ENCODE measurements at places on chromosomes 7 and 10.

DNA sequence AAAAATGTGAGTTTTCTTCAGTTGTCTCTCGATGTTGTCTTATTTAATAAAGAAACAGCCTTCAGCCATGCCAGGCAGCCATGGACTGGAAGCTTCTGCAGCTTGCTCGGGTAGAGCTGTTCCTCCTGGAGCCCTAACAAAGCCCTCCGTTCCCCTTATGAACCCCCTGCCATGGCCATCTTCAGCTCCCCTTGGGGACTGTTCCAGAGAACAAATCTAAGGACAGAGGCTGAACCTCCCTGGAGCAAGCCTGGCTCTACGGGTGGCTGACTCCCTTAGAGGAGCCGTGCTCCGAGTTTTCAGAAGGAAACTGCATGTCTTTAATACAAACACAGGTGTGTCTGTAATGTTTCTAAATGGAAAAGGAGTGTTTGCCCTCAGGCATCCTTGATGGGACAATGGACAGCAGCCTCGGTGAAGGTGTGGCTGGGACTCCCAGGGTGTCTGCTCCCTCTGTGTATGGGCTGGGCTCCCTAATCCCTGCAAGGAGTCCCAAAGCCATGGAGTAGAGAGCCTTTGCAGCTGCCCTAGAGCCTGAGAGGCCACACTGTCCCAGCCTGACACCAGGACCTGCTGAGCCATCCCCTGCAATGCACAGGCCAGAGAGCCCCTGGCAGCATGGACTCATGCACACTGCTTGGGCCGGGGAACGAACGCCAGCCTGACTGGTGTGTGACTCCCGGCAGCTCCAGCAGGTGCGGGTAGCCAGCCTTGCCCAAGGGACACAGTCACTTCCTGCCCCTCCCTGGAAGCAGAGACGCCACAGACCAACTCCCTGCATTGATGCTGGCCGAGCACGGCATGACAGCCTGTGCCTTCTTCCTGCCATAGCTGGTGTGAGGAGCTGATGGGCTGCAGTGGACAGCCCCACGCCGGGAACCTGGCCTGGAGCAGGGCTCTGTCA lies 381.8 kb downstream of the TCERG1L start:
- DNase-seq = no peak

DNA sequence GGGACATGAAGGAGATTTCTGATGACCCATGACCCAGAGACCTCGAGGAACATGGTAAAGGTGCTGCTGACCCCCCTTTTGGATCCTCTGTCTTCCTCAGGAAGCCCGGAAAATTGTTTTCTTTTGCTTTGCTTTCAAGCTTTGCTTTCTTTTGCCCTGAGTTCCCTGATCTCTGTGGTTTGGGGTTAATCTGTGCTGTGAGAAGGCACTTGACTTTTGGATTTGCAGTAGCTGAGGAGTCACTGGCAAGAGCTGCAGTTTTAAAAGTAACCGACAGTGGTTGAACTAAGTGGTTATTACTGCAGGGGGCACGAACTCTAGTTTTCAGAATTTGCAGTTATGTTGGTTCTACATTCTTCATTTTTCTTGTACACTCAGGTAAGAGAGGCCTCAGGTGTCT lies 53.0 kb downstream of the PDZD8 start:
- DNase-seq = no peak

GRCh38 chr10:122271076-122271475 lies at the start of gene BTBD16:
BTBD16 (plus strand) TSS chr10:122271296; CDS start chr10:122275082, 3,786 bp downstream.
- no peak for DNase-seq

GRCh38 chr7:14292737-14293136 lies 303.3 kb upstream of the ETV1 start:
- DNase-seq = no peak

DNA sequence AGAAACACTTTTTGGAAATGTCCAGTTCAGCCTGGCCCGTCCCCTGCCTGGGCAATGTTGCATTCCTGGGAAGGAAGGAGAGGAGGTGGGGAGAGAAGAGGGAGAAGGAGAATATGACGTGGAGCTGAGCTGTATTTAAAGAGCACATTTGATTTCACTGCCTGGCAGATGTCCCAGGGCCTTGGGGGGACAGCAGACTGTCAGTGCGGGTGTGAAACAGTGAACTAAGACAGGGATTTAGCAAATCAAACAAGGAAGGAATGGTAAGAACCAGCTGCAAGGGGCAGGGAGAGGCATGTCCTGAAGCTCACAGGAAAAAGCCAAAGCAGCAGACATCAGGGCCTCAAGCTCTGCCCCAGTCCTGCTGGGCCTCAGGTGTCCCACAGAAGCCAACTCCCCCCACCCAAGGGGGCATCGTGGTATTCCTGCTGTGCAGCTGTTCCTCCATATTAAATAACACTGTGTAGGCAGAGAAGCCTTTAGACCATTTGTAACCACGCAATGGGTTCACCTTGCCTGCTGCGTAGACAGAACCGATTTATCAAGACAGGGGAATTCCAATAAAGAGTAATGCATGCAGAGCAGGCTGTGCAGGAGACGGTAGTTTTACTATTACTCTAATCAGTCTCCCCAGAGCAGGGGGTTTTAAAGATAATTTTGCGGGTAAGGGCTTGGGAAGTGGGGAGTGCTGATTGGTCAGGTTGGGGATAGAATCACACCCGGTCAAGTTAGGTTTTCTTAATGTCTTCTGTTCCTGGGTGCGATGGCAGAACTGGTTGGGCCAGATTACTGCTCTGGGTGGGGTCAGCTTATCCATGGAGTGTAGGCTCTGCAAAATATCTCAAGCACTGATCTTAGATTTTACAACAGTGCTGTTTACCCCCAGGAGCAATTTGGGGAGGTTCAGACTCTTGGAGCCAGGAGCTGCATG lies 18.3 kb downstream of the LEP start:
- no peak for DNase-seq

DNA sequence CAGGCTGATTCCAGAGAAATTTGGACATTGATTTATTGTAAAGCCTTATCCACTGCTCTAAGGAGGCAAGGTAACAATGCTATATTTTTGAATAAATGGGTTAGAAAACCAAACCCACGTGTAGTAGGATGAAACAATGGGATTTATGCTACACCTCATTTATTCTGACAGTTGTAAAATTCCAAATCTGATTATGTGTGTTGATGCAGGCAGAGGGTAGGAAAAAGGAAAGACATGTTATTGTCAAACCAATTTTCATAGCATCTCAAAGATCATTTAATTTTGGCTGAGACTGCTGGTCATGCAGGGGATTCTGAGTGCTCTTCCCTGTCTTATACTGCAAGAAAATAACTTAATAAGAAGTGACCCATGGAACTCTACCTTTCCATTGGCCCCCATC lies 1219.9 kb upstream of the SORCS1 start:
- DNase-seq = no peak

DNA sequence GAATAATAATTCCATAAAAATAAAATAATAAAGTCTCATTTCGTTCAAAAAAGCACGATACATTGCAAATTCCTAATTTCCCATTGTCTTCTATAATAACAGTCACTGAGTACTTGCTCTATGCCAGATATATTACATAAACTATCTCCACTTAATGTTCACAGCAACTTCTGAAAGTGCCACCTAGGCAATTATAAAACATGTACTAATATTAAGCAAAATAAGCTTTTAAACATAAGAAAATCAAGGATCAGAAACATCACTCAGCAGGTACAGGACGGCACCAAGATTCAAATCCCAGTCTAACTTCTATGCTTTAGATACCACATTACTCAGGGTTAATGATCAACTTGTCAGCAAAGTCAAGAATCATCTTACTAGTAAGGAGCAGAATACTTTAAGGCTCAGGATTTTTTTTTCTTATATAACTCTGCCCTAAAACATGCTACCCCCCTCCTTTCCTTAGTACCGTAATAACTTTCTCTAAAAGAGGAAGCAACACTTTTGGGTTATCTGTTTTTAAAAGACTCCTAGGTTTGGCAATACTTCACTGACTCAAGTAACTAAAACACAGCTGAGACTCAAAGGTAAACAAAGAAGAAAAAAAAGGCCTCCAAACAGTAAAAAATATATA lies 51.3 kb downstream of the USP6NL start:
- no peak for DNase-seq

- peak; percentile 22 for DNase-seq
These were observed 1.0 kb downstream of the PRR15 start for GRCh38 chr7:29564496-29565223.

GRCh38 chr7:10346032-10346431 lies 627.6 kb upstream of the PHF14 start:
- no peak for DNase-seq

GRCh38 chr7:139875821-139876241 lies 46.8 kb downstream of the TBXAS1 start:
- no peak for DNase-seq

DNA sequence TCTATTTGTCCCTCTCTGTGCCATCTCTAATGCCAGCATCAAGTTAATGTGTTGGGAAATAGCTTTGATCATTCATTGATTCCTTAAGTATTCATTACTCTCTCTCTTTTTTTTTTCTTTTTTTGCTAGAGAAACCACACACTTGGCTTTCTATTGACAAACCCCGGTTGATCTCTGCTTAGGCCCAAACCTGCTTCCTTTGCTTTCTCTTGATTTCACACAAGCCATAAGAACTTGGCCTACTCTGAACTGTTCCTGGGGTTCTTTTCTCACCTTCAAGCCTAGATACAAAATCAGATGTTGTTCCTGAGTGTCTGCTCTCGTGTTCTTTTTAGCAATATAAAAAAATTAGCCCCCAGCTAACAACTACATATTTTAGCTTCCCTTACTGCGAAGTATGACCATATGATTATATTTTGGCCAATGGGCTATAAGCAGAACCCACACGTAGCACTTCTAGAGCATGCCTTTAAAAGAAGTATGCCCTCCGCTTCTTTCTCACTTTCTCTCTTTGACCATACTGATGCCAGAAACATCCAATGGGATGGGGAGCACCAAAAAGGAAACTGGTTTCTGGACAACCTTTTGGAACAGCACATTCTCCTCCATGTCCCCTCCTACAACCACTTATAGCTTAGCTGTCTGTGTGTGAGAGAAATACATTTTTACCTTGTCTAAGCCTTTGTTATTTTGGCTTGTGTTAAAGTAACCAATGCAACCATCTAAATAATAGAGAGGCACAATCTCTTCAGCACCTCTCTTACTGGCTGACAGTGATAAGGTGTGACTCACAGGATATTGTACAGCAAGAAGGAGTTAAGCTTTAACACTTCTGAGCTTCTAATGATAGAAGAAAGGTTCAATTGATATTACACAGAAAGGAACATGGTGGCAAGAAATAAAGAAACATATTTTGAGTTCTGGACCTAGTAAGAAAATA lies 96.6 kb upstream of the LRRN3 start:
- DNase-seq = no peak

- DNase-seq = peak; percentile 11
These were observed 3.2 kb upstream of the NCOA4 start for GRCh38 chr10:46033602-46034011.

DNA sequence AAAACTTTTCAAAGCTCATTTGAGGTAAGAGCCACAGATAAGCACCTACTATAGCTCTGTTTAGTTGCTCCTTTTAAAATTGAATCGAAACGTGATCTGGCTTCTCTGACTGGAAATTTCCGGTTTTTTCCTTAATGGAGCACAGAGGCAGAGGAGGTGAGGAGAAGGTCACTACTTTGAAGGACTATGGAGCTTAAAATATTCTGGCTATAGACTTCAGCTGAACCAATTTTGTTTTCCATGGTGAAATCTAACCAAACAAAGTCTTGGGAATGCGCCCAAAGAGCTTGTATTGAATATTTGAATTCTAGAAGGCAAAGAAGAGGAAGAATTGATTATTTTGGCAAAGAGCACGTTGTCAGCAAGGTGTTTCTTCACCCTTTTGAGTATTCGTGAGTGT lies 711.1 kb downstream of the SUGCT start:
- no peak for DNase-seq

DNA sequence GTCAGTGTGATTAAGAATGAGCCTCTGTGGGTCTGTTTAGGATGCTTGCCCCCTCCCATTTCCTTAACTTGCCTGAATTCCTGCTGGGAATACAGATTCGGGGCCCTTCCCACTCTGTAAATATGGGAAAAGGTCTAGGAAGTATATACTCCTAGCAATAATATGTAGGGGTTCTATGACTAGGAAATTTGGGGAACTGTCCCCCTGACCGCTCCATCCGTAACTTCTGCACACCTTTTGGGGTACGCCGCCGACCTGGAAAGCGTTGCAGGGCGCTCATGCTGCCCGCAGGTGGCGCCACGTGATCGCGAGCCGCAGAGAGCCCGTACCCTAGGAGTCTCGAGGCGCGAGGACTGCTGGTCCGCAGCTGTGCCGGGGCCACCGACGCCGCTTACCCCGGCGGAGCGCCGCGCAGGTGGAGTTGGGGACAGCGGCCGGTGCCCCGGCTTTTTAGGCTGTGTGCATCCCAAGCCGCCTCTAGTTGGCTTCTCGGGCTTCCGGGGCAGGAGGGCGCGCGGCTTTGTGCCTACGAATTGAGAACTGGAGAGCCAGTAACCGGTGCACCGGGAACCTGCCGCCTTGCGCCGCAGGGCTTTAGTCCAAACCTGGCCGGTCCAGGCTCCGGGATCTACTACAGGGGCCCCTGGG lies 656 bp upstream of the CNNM2 start:
- peak; percentile 39 for DNase-seq

DNA sequence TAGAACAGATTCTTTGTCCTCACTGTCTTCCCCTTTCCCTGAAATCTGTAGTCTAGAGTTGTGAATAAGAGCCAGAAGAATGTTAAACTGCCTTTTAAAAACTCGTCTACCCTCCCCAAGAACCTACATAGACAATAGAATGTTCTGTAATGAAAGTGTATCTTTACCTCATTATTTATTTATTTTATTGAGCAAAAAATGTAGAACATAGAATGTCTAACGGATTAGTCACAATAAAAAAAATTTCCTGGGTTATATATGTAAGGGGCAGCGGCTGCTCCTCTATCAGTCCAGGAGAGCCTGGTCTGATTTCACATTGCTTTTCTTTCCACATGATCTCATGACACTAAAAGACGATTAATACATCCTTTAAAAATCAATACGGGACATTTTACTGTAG lies 135.7 kb downstream of the SDK1 start:
- no peak for DNase-seq

DNA sequence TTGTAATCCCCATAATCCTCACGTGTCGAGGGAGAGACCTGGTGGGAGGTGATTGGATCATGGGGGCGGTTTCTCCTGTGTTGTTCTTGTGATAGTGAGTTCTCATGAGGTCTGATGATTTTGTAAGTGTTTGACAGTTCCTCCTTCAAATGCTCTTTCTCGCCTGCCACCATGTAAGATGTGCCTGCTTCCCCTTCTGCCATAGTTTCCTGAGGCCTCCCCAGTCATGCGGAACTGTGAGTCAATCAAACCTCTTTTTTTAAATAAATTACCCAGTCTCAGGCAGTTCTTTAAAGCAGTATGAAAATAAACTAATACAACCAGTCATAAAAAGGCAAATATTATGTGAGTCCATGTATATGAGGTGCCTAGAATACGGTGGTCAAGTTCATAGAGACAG lies 87.5 kb downstream of the FRMD4A start:
- no peak for DNase-seq

DNA sequence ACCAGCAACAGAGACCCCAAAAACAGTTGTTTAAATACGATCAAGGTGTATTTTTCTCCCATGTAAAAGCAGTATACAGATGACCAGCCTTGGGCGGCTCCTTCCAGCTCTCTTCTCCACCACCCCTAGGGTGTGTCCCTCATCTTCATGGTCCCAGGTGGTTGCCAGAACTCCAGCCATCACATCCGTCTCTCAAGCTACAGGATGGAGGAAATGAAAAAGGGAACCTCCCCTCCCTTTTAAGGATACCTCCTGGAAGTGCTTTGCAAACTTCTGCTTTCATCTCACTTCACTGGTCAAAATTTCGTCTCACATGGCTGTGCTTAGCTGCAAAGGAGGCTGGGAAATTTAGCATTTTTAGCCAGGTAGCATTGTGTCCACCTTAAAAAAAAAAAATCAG lies 59.3 kb downstream of the C10orf105 start:
- DNase-seq = no peak
